ENCODE measurements at places on chromosomes 11 and 22.
A peak's percentile ranks its signal among the peaks of the same experiment; 100 is the strongest.

DNA sequence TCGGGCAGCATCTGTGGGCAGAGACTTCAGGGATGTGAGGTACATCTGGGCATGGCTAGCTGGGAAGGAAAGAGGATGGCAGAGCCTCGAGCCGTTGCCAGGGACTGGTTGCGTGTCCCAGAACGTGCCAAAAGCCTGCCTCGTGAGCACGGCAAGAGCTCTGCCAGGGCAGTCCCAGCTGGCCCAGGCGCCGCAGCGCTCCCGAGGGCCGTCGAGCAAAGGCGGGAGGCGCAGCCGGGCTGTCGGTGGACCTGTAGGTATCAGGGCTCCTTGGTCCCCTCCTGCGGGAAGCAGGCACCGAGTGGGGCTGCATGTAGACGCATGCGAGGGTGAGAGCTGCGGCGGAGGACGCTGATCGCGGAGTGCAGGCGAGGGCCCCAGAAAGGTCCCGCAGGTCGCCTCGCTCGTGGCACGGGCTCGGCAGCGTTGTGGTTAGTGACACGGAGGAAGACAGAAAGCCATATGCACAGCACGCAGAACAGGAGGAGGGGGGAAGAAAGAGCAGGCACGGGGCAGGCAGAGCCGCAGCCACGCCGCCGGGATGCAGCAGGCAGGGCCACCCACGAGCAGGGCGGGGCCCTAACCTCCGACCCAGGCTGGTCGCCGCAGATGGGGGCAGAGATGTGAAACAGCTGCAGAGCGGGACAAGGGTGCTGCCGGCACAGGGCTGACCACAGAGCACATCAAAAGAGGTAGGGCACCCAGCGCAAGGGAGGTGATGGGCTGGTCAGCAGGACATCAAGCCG, 18.0 kb downstream of the LSP1 start:
- peak; percentile 58 for DNase-seq

GRCh38 chr22:31173386-31174145, 13.6 kb downstream of the RNF185 start:
- DNase-seq, result no peak

DNA sequence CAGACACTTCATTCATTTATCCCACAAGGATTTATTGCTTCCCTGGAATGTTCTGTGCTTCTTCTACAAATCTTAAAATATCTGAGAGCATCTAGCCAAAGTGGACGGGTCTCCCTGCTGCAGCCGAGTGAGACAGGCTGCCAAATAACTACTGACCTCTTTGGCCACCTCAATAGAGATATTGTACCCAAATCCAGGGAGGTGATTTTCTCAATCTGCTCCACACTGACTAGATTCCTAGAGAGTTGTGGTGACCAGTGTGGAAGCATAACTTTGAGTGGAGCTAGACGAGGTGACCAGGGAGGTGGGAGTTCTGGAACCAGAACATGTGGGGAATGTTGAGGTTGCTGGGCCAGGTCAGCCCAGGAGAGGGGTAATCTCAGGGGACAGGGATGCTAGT, 77.5 kb downstream of the THAP12 start:
- DNase-seq, result no peak

DNA sequence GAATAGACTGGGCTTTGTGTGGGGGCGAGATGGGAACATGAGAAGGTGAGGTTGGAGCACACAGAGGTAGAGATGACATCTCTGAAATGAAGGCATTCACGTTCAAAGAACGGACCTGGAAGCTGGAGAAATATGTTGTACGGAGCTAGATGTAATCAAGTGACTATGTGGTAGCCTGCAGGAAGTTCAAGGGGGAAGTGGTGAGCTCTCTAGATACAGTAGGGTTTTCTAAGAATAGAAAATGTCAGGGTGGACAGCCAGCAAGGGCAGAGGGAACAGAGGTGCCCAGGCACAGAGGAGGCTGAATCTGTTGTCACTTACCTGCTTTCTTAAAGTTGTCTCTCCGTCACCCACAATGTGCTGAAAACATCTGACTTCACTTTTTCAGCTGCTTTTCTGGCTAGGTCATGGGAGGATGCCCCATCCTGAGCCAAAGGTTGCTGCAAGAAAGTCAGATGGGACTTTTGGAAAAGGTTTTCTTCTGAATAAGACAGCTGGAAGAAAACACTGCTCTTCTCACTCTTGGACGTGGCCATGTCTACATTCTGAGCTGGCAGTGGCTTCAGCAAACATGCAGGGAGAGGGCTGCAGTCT, 171.5 kb upstream of the B3GAT1 start:
- no peak for DNase-seq

GRCh38 chr11:80163011-80163410, 722.2 kb upstream of the TENM4 start:
- no peak for DNase-seq

DNA sequence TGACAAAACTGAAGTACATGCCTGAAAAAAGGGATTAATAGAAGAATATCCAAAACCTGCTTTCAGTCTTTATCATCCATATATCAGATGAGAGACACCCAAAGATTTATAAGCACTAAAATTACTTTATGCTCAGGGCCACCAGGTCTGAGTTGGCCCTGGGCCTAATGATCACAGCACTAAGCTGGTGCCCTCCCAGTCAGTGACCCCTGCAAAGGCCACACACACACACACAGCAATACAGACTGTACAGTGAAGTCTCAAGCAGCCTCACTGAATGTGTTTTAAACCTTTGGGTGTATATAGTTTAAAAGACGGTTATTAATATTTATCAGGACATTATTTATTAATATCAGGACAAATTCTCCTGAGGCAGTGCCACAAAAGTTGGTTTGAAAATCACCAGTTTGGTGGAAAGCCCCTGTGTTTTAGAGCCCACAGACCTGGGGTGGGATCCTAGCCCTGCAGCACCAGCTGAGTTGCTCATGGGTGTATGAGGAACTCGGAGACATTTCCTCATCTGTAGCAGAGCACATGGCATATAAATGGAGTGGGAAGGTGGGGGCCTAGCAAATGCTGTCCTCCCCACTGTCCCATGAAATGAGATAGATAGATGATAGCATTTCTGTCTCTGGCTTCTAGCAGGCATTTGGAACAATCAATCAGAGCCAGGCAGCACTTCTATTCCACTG, 48.4 kb upstream of the HORMAD2 start:
- DNase-seq, result no peak

GRCh38 chr11:130916910-130917309, 631 bp upstream of the SNX19 start:
- no peak for DNase-seq

- no peak for DNase-seq
Observed at GRCh38 chr11:19392321-19392720, 151.6 kb upstream of the E2F8 start.

- DNase-seq, result peak; percentile 53
Observed at GRCh38 chr11:68048681-68049508, 10.1 kb downstream of the TCIRG1 start.

DNA sequence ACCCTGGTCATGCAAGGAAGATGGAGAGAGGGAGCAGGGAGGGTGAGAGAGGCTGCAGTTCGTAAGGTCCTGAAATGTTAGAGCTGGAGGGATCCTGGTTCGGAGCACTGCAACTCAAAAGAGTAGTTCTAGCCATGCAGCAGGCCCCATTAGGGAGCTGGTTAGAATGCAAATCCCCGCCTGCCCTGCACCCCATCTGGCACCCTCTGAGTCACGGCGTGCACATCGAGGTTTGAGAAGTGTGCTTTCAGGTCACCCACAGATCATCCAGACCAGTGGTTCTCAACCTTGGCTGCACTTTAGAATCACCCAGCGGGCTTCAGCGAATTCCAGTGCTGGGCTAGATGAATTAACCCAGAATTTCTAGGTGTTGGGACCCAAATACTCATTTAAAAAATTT, 48.2 kb downstream of the ST3GAL4 start:
- DNase-seq, result no peak

- DNase-seq, result no peak
Observed at GRCh38 chr11:19664886-19665548, 47.6 kb upstream of the NAV2 start.

DNA sequence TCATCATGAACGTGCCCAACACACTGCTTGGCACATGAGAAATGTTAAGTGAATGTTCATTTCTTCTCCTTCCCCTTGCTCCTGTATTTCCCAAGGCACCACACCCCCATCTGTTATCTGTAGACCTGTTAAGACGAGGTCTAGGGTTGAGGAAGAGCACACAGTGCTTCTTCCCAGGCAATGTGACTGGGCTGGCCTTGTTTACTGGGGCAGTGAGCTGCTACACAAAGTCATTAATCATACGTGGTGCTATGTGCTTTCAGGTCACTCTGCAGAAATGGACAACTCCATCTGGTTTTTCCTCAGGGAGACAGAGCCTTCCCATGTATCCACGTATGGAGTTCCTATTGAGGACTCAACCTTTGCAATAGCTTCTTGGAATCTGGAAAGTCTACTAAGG, 118.7 kb downstream of the KCNC1 start:
- no peak for DNase-seq

DNA sequence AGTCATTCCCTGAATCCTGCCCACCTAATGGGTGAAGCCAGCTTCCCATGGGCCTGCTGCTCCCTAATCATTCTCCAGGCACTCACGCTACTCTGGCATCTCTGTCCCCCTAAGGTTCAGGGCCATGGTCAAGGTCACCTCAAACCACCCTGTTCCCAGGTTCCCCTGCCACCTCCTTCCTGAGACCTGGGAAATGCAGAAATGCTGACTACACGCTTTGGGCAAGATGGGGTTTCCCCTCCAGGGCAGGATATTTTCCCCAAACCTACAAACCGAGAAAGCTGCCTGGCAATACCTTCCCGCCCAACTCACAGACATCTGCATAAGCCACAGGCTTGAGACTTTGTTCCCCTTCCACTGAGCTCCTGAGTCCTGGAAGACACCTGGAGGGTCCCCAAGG, 97.6 kb downstream of the FEZ1 start:
- no peak for DNase-seq

- no peak for DNase-seq
Observed at GRCh38 chr22:37990301-37990700, 5.9 kb upstream of the SOX10 start.

DNA sequence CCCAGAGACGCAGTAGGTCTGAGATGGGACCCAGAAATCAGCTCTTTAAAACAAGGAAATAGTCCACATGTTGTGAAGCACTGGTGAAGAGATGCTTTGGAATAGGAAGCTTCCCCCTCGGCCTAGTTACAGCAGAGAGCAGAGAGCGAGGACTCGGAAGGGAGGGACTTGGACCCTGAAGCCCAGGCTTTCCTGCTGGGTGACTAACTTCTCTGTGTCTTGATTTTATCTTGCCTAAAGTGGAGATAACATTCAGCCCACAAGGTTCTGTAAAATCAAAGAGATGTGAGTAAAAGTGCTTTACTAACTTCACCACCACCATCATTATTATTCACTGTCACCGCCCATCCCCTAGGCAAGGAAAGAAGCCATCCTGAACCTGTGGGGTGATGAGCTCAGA, 58.4 kb downstream of the THAP12 start:
- DNase-seq, result no peak

DNA sequence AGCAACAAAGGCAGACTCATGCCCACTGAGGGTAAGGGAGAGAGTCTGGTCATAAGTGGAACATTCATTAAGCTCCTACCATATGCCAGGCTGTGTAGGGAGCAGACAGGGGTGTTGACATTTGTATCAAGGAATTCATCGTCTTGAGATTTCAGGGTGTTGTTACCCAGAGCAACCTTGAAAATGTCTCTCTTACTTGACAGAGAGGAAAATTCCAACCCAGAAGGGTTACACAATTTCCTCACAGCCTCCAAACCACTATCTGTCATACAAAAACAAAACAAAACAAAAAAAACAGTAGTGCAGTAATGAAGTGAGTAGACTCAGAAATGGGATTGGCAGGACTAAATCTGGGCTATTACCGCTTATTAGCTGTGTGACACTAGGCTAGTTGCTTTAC, 113.2 kb downstream of the MIAT start:
- no peak for DNase-seq

DNA sequence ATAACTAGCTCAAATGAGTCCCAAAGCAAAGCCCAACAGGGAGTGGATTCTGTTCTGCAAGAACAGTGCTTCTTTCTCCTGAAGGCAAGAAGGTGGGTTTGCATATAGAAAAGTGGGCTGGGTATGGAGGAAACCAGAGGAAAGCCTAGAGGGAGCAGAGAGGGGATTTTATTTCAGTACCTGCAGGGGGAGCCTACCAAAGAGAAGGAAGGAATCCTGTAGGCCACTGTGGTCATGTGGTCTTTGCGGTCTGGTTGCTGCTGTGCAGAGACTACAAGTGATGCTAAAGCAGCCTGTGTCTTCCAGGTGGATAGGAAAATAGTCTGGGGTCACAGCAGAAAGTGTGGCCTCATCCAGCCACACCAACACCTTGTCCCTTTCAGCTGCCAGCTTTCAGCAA, 33.2 kb upstream of the ZBTB16 start:
- DNase-seq, result no peak

DNA sequence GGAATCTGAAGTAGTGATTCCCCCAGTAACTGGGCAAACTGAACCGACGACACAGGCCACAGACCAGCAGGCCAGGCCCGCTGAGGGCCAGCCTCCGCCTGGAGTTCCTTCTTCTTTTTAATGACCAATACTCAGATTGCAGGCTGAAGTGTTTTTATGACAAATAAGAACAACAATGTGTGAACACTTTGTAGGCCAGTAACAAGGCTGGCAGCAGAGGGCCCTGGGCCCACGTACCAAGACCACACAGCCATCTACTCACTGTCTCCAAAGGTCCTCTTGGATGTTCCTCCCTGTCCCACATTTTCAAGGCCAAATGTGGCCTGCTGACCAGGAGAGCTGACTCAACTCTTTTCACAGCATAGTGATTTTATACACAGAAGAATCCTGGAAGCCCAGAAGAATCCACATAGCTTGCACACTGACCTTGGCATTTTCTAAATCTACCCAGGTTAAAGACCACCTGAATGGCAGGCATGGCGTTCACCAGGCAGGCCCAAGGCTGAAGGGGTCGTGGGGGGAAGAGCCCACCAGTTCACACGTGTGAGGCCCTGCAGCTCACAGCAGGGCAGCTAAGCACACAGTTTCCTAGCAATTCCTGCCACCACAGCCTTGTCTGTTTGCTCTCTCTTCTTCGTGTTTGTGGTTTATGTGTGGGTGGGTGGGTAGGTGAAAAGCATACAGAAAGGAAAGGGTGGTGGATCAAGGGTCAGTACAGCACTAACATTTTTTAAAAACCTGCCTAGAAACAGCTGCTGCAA, 13.3 kb downstream of the SMCO4 start:
- no peak for DNase-seq

DNA sequence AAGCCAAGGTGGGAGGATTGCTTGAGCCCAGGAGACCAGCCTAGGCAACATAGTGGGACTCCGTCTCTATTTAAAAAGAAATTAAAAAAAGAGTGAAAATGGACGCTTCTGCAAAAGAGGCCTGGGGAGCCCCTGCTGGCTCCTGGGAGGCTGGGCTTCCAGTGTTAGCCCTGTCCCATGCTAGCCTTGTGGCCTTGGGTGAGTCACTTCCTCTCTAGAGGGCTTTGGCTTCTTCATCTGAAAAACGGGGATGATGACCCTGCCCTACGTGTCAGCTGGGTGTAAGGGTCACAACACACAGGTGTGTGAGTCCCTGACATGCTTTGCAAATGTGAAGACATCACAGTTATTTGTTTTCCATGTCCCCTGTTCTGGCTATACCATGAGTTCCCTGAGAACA, 32.8 kb downstream of the FAM227A start:
- no peak for DNase-seq

GRCh38 chr11:104565583-104565961, 332.7 kb downstream of the CASP12 start:
- DNase-seq, result no peak
